Forelimb muscle (tissue), 1 donor: ENCODE measurements at places on chromosomes 4 and X. TPM values are rescaled to one million over a fixed set of nuclear protein-coding genes. Genes with fewer than 3 reads are reported as not detected.

Gene HEPH
- 3.8 TPM for polyA plus RNA-seq

- no peak for DNase-seq
These were observed 916 bp upstream of the POU4F2 start for GRCh38 chr4:146637621-146638332.

- DNase-seq = no peak
These were observed 4.5 kb upstream of the SH3TC1 start for GRCh38 chr4:8194306-8195242.

Gene USP17L11
- polyA plus RNA-seq = not detected

DNA sequence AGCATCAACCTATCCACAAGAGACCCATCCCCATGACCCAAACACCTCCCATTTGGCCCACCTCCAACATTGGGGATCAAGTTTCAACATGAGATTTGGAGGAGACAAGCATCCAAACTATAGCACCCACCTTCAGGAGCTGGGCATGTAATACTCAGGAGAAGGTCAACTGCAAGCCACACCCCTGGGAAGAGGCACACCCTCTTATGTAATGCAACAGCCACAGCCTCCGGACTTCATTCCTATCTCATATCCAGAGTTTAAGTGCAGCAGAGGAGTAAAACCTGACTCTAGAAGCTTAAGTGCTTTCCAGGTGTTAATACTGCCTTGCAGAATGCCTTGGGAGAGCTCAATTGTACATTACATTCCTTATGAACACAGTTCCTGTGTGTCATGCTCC, 197.4 kb downstream of the PTTG2 start:
- no peak for DNase-seq

- no peak for DNase-seq
These were observed 339.2 kb upstream of the GATB start for GRCh38 chr4:152099981-152100378.

GRCh38 chr4:119162174-119162573, 26.5 kb downstream of the MYOZ2 start:
- DNase-seq = no peak
